Glutamatergic neuron (in vitro differentiated cells): ENCODE measurements at places on chromosomes 3 and 15. TPM values are rescaled to one million over a fixed set of nuclear protein-coding genes. Genes with fewer than 3 reads are reported as not detected.

GRCh38 chr15:88428805-88429605, 38.2 kb downstream of the MRPL46 start:
- DNase-seq = no peak

The LMCD1 gene
- total RNA-seq = 1.3 TPM

DNA sequence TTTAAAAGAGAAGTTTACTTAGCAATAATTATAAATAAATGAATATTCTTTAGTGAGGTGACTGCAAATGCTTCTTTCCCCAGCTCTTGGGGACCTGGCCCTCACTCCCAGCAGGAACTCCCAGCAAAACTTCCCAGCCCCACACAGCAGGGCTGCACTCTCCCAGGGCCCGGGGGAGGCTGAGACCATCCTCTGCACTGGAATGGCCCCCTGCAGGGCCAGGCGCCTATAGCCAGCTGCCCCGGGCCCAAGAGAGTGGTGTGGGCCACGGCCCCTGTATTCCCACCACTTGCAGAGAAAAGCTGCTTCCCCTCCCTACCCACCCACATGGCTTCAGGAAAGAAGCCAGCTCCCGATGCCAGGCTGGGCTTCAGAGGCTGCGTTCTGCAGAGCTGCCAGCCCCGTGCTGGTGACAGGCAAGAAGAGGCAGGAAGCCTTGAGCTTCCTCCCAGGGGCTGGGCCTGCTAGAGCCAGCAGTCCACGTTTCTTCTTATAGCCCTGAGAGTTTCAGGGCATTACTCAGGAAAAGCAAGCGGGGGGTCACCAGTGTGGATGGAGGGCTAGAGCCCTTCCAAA, 20.0 kb downstream of the IDH2 start:
- DNase-seq = no peak

The TNFSF10 gene
- not detected for total RNA-seq

GRCh38 chr3:135840436-135840835, 125.1 kb upstream of the PPP2R3A start:
- DNase-seq = no peak

The ZIC4 gene
- not detected for total RNA-seq

The GRK7 gene
- not detected for total RNA-seq

The HRH1 gene
- not detected for total RNA-seq

- DNase-seq = no peak
These were observed 60.2 kb downstream of the AMOTL2 start for GRCh38 chr3:134313847-134314587.

The COL6A5 gene
- total RNA-seq = not detected

- no peak for DNase-seq
These were observed 188.1 kb downstream of the USP13 start for GRCh38 chr3:179840985-179841384.

DNA sequence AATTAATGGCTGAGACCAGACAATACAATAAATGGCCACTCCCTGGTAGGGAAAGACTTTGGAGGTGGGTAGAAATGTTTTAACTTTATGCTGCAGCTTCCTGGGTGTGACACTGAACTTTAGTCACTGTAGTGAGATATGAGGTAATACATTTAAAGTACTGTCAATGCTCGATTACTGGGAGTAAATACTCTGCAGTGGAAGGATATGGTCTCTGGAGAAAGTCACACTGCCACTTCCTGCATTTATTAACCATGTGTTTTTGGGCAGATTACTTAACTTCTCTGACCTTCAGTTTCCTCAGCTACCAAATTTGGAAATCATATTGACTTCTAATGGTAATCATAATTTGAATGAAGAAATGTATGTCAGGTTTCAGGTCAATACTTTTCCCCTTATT, 317.1 kb upstream of the TGFBR2 start:
- no peak for DNase-seq

- no peak for DNase-seq
These were observed 268.0 kb downstream of the LPP start for GRCh38 chr3:188421836-188422540.
